ENCODE measurements at places on chromosomes 4 and X.
A peak's percentile ranks its signal among the peaks of the same experiment; 100 is the strongest.

DNA sequence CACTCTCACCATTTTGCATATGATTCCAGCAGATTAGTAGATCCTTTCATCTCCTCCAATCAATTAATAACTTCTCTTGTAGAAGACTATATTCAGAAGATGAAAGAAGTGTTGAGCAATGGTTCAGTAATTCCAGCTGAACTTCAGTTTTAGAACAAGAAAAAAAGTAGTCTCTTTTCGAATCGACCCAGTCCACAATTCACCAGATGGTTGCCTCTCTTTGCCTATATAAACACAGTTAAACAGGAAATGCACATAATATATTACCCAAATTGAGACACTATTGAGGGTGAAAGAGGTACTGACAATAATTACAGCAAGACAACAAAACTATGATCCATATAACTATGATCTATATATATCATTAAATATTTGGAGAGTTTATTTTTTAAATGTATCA, 16.8 kb upstream of the FAM241A start:
- no peak for DNase-seq

- no peak for DNase-seq
Measured at GRCh38 chrX:68942104-68942503, 113.3 kb downstream of the EFNB1 start.

GRCh38 chr4:173442223-173442932, 43.5 kb upstream of the SCRG1 start:
- DNase-seq: no peak

DNA sequence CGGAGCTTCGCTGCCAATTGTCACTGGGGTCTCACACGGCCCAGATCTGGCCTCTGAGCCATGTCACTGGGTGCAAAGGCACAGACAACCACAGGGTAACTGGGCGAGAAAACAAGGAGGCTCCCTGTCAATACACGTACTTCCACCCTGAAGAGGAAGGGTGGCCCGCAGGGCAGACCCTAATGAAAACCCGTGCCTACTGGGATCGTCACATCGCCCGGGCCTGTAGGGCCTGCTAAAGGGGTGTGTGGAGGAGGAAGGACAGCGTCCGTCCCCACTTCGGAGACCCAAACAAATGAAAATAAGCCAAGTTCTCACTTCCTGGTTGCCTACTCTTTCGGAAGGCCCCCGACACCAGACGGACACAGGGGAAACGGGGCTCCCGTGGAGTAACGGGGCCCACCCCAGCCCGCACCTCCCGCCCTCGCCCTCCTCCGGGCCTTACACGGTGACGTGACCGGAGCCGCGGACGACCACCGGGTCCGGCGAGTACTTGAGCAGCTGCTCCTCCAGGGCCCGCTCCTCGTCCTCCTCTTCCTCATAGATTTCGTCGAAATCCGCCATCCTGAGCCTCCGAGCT, 578 bp downstream of the CHIC2 start:
- no peak for DNase-seq

GRCh38 chrX:22237479-22237878, 35.2 kb upstream of the CBLL2 start:
- no peak for DNase-seq

GRCh38 chr4:161320377-161320776, 843.4 kb downstream of the FSTL5 start:
- peak; percentile 28 for DNase-seq

- no peak for DNase-seq
Measured at GRCh38 chr4:186570193-186570996, 15.0 kb upstream of the MTNR1A start.

DNA sequence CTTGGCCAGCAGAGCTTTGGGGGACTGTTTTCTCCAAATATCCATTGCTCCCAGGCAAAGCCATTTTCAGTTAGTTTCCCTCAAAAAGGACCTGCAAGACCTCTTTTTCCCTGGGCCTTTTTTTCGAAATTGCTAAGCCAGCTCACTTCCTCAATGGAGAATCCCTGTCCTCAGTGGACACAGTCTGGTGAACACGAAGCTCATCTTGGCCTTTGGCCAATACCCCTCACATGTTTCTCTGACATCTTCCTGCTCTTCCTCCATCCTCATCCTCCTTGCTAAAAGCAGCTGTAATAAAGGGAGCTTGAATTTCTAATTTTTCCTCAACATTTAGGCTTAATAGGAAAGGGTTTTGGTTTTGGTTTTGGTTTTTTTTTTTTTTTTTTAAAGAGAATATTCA, 17.6 kb upstream of the PRPS1 start:
- DNase-seq: no peak

DNA sequence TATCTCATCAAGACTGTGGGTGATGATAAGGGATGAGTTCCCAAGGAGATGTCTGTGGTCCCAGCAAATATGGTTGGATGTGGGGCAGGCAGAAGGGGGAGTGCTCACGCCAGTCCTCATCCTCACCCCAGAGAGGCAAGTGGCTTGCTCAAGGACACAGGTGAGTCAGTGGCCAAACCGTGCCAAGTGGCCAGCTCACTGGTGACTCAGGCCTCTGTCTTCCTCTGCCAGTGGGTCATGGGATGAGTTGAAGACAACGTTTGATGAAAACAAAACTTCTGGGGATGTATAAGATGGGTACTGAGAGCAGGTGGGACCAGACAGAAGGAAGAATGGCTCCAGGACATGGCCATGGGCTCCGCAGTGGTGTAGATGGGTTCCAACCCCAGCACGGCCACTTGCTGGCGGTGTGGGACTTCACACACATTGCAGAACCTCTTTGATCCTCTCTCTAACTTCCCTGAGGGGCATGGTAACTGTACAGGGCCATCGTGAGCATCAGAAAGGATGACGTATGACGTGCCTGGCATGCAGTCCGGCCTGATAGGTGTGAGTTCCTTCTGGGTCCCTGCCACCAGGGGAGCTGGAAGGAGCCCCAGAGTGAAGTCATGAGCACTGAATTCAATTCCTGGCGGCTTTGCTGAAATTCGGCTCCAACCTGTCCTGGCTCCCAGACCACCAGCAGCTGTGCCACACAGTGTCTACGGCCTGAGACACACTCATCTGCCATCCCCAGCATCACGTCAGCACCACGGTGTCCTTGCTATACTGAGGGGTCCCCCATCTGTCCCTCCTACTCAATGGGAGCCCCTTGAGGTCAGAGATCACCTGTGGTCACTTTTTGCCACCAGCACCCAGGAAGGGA, 41.3 kb upstream of the GPR78 start:
- peak; percentile 37 for DNase-seq

- no peak for DNase-seq
Measured at GRCh38 chr4:138616775-138617174, 374.6 kb upstream of the SLC7A11 start.

DNA sequence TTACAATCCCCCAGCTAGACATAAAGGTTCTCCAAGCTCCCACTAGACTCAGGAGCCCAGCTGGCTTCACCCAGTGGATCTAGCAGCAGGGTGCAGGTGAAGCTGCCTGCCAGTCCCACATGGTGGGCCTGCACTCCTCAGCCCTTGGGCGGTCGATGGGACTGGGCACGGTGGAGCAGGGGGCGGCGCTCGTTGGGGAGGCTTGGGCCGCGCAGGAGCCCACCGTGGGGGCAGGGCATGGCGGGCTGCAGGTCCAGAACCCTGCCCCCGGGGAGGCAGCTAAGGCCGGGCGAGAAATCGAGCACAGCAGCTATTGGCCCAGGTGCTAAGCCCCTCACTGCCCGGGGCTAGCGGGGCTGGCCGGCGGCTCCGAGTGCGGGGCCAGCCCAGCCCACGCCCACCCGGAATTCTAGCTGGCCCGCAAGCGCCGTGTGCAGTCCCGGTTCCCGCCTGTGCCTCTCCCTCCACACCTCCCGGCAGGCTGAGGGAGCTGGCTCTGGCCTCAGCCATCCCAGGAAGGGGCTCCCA, 9.6 kb upstream of the KLF8 start:
- DNase-seq: no peak

GRCh38 chr4:119314356-119314755, 7.6 kb downstream of the FABP2 start:
- DNase-seq: peak; percentile 16

Measured in urothelium cell line (cell line).